Common myeloid progenitor, CD34-positive (primary cell): ENCODE measurements at places on chromosomes 6 and 20.

GRCh38 chr20:23517719-23518118 is 26.8 kb downstream of the CST8 start:
- no peak for DNase-seq

DNA sequence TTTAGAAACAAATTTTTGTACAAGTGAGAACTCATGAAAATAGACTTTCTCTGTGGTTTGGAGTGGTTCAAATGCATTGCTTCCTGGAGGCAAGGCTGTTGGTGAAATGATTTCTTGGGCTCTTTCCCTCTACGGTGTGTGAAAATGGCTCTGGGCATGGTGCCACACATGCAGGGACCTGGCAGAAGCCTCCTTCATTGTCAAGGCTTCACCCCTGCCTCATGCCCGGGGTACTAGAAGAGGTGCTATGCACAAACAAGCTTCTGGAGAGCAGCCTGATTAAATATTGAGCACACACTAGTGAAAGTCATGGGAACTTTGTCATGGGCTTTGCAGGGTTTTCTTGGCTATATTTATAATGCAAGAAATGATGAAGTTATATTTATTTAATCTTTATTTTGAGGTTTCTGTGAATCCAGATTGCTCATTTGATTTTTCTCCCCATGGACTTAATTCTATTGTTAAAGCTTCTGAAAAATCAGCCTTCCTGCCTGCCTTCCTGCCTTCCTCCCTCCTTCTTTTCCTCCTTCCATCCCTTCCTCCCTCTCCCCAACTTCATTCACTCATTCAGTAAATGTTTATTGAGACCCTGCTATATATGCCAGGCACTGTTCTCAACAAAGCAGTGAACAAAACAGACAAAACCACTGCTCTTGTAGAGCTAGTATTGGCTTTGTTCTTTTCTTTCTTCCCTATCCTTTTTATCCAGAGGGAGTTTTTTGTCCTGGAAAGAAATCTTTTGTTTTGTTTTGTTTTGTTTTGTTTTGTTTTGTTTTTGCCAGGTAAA is 21.0 kb downstream of the C6orf89 start:
- no peak for DNase-seq

DNA sequence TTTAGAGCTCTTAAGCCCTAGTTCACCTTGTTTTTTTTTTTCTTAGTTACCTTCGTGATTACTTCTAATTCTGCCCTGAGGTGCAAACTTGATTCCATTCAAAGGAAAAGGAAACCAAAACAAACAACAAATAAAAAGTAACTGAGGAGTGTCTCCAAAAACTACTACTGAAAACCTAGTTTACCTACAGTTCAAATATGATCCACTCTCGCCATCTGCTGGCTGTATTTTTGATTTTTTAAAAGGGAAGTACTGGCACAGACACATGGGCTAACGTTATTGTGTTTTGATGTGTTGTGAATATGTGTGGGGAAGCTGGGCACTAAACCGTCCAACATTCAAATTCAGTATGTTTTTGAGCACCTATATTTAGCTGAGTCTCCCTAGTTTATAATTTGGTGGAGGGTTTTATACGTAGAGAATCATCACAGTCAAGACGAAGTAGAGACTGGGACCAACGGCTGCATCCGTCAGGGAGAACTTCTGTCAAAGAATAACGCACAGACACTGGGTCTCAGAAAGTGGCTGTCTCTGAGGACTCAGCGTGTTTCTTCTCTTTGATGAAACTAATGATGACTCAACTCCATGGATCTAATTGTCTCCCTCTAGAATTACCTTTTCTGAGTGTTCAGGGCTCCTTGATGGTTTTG is 373.5 kb upstream of the BTBD3 start:
- DNase-seq = peak; percentile 67

- no peak for DNase-seq
Observed at GRCh38 chr6:79440598-79440997, 96.6 kb downstream of the LCA5 start.

GRCh38 chr20:49985157-49985556 is 2.4 kb downstream of the SNAI1 start:
- DNase-seq = no peak

GRCh38 chr6:14046476-14047068 is 71.0 kb upstream of the CD83 start:
- peak; percentile 61 for DNase-seq

DNA sequence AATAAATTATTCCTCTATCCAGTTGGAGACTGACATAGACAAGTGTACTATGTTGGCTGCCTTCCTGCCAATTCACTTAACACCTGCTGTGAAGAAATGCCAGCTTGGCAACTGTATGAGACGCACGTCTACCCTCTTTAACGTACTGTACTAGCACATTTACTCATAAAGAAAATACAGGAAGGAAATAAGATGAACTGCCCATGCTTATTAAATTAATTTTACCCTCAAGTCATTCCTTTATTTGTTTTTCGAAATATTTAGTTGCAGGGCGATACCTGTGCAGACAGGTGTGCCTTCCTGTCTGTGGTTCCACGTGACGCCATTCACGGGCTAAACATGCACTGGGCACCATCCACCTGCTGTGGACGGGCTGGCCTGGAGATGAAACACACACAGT is 52.0 kb downstream of the PSMG4 start:
- DNase-seq = no peak

DNA sequence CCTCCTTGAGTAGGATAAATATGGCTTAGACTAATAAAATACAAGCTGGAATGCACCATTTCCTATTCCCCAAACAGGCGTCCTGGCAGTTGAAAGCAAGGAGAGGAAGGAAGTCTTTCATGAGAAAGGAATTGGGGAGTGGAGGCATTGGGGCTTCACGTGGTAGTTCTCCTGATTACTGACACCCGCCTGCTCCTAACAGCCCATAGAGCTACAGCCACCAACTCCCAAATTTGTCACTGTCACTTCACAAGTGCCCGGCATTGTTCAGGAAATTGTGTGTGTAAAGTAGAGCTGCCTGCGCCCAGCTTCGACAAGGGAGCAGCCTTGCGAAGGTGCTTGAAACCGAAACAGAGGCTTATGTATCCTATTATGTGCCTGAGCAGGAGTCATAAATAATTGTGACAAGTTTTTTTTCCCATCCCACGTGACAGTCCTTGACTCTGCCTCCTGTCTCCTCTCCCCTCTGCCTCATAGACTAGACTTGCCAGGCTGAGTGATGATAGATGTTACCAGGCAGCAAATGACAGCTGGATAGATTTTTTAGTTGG is 301.7 kb upstream of the ZFP64 start:
- DNase-seq = peak; percentile 36

DNA sequence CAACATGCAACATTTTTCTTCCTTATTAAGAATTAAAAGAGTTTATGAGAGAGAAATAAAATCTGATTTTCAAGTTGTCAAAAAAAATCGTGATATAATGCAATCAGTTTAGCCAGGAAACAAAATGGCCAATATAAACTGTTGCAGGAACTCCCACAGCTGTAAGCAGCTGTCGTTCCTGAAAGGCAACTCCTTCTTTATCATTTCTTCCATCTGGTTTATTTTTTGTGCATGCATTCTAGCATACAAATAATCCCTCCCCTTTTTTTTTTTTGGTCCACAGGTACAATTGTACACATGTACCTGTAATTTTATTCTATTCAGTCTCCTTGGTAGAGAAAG is 19.7 kb downstream of the TRAF3IP2 start:
- no peak for DNase-seq
